Activated CD4-positive, alpha-beta T cell treated with anti-CD3 and anti-CD28 coated beads, Interleukin-2, amount 50 U/mL, for 24 hours (primary cell): ENCODE measurements at places on chromosomes 12 and 14.

DNA sequence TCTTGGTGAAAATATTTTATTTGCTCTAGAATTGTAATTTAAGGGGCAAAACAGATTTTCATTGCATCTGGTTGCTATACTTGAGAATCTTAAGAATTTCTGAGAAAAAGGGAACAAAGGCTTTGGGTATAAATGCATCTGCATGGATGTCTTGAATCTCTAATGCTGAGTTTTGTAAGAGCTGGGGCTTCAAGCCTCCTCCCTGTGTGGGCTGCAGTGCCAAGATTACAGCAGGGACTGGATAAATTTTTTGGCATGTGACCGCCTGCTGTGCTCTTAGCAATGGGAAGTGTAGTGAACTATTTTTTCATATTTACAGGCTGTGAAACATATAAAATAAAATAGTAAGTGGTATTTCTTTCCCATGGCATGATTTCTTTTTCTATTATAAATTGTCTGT is 70.0 kb downstream of the SLC38A6 start:
- no peak for DNase-seq

GRCh38 chr14:23729720-23730387 is 93.7 kb downstream of the DHRS2 start:
- DNase-seq, result no peak

- DNase-seq, result no peak
These were observed 46.4 kb downstream of the CRADD start for GRCh38 chr12:93723568-93723930.

DNA sequence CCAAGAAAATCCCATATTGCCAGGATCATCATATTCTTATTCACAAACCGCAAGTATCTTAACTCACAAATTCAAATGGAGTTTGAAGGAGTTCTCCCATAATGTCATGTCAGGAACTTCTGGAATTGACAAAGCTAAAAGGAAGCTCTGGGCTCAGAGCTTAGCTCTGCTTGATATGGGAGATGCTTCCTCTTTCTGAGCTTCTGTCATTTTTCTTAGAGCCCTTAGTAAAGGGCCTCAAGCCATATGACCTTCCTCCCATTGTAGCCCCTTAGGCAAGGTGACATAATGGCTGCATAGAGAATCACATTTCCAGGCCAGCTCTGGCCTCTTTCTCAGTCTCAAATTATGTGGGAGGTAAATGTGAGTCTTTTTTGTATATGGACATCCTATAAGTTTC is 40.9 kb downstream of the SLC4A8 start:
- no peak for DNase-seq

DNA sequence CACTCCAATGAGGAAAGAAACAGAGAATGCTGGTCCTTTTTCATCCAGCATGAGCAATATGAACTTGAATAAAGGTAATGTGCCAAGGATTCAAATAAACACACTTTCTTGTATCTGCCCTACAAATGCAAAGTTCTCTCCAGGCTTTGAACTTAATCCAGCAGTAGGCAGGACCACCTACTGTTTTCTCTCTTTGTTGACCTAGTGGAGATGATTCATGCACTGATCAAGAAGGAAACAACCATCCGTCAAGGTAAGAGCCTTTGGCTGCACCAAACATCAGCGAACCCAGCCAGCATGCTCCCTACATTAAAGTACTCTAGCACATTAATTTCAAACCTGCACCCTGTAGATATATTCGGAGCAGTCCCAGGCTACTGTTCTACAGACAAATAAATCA is 489.3 kb downstream of the GALC start:
- DNase-seq, result no peak

- no peak for DNase-seq
These were observed 319.4 kb downstream of the KCNC2 start for GRCh38 chr12:74890237-74890599.

DNA sequence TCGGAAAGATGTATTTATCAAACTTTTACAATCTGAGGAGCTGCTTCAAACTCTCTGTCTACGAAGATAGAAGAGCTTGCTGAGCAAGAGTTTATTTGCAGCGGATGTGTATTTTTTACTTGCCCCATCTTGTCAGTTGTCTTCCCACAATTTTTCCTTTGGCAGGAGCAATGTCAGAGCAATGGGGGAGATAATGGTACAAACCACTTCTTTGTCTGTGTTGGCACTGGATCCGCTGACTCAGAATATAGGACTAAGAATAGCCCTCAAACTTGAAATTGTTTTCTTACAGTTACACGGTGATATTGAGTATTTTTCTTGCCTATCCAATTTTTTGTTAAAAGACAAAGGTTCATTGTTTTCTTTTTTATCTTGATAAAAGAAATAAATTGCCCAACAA is 27.6 kb downstream of the HELB start:
- DNase-seq, result no peak

DNA sequence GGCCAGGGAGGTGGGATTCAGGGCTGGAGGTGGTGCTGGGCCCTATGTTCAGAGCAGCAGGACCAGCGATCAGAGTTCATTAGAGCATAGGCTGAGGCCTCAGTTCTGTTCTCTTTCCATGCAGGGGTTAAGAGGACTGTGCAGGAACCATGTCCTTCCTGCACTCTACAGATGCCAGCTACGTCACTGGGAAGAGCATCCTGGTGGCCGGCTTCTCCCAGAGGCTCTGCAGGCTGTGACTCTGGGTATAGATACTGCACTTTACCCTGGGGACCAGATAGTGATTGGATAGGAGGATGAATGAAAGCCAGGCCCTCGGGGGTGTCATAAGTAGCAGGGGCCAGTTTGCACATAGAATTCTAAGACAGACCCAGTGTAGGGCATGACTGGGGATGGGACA is 92.6 kb downstream of the DHRS2 start:
- no peak for DNase-seq

- no peak for DNase-seq
These were observed 6.0 kb downstream of the GALNT9 start for GRCh38 chr12:132323171-132324010.

DNA sequence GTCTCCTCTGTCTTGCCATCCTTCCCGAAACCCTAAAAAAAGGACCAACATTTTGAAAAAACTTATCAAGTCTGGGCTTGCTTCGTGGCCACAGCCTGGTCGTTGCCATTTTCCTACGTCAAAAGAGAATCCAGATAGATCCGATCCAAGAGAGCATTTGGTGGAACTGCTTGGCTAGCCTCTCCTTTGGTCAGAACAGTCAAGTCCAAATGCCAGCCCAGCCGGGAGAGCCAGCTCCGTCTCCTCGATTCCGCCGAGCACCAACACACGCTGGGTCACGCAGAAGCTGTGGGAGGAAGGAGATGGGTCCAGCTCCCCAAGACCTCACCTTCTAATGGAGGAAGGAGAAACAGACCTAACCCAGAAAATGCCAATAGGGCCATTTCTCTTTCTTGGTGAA is 9.3 kb upstream of the PRIMA1 start:
- no peak for DNase-seq

DNA sequence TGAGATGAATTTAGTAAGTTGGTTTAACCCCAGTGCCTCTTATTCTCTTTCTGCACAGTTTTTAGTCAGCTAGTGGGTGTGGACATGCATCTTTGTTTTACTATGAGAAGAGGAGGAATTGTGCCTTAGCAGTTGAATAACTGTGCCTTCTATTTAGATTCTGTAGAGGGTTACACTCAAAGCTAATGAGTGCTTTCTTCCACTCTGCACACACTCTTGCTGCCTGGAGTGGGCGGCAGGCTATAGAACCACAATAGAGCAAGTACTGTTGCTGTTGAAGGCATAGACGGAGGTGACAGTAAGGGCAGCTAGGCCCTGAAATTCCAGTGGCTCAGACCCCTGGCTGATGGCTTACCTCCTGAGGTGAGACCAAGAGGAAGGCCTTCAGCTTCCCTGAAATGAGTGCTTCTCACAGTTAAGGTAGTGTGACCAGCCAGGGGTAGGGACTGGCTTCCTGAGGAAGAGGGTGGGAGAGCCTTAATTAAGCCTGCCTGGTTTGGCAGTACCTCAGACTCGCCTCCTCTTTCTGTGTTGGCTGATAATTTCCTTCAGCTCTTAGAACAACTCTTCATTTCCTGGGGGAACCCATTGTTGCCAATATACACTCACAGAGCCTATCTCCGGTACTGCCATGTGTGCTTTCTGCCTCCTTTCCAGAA is 24.7 kb downstream of the SUSD6 start:
- no peak for DNase-seq

GRCh38 chr14:86510491-86510890 is 980.5 kb downstream of the FLRT2 start:
- no peak for DNase-seq

- no peak for DNase-seq
These were observed 6.1 kb downstream of the ASB8 start for GRCh38 chr12:48151103-48151771.

DNA sequence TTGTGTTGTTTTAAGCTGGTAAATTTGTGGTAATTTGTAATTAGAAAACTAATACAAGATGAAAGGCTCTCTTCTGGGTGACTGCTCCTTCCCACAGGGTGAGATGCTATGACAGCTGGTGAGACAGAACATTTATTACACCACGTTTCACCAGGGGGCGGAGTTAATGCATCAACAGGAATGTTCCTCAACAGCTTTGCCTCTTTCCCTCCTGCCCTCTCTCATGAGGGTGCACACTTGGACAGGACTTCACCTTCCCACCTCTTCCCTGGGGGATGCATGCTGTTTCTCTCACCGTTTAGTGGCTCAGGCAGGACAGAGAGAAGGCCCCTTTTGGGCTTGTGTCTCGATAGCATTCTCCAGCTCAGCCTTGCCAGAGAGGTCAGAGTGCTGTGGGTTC is 13.4 kb upstream of the PPP1R1A start:
- DNase-seq, result no peak

DNA sequence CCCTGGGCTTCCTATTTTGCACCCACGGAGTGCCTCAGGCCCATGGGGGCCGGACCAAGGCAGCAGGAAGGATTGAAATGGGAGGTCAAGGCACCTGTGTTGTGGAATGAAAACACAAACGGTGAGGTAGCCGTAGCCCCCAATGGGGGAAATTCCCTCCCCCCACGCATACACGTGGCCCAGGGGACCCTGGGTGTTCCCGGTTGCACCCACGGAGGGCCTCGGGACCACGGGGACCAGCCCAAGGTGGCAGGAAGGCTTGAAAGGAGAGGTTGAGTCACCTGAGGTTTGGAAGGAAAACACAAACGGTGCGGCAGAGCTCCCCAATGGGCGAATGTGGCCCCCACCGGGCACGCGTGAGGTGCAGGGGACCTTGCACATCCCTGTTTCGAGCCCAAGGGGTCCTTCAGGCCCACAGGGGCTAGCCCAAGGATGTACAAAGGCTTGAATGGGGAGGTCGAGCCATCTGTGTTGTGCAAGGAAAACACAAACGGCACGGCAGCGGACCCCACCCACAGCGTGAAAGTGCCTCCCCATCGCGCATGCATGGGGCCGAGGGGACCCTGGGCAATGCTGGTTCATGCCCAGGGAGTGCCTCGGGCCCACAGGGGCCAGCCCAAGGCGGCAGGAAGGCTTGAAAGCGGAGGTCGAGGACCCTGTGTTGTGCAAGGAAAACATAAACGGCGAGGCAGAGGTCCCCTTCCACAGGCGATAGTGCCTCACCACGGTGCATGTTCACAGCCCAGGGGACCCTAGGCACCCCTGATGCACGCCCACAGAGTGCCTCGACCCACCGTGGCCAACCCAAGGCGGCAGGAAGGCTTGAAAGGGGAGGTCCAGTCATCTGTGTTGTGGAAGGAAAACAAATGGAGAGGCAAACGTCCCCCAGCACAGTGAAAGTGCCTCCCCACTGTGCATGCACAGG is 376.7 kb downstream of the ALG10 start:
- no peak for DNase-seq

DNA sequence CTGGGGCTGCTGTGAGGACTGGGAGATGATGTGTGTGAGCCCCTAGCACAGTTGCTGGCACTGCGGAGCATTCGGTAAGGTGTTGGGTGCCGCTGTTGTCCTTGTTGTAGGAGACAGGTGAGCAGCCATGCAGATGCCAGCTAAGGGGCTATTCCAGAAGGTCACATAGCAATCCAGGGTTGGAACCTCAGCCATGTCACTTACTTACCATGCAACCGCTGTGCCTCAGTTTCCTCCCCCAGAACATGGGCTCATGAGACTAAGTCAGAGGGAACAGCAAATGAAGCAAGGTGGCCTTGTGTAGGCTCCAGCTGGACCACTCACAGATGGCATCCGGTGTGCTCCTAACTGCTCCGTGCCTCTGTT is 13.2 kb downstream of the DTX1 start:
- DNase-seq, result no peak

- no peak for DNase-seq
These were observed 14.7 kb upstream of the NCOR2 start for GRCh38 chr12:124582108-124582424.

GRCh38 chr12:128088926-128089325 is 178.0 kb upstream of the TMEM132C start:
- DNase-seq, result no peak

DNA sequence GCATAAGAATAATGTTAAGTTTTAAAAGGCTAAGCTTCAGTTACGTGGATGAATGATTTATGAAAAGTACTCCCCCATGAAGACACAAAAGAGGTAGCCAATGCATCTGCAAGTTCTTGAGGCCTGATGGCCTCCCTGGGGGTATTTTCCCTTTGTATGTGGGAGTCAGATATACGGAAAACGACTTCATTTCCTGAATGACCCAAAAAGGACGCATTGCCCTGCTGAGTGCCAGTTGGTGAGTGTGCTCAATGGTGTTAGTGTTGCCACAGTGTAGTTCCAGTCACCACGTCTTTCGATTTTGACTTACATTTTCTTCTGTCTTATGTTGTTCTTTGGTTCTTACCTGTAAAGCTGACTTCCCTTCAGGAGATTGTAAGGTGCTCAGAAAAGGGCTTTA is 8.0 kb downstream of the ETV6 start:
- DNase-seq, result no peak

GRCh38 chr12:25942709-25943108 is 15.8 kb upstream of the RASSF8 start:
- no peak for DNase-seq

GRCh38 chr14:105247026-105247425 is 1.3 kb upstream of the BTBD6 start:
- DNase-seq, result no peak

- DNase-seq, result no peak
These were observed 52.6 kb downstream of the GALNT16 start for GRCh38 chr14:69312608-69313007.

- no peak for DNase-seq
These were observed 4.5 kb upstream of the MAGOHB start for GRCh38 chr12:10617863-10618262.

GRCh38 chr12:13428538-13429265 is 232.2 kb downstream of the EMP1 start:
- DNase-seq, result no peak

GRCh38 chr12:48937170-48937569 is 11.9 kb upstream of the FKBP11 start:
- no peak for DNase-seq

GRCh38 chr14:37585101-37585511 is 9.9 kb downstream of the FOXA1 start:
- no peak for DNase-seq

GRCh38 chr12:117350140-117350539 is 11.3 kb downstream of the NOS1 start:
- DNase-seq, result no peak

GRCh38 chr14:102342238-102342637 is 20.5 kb downstream of the CINP start:
- no peak for DNase-seq

DNA sequence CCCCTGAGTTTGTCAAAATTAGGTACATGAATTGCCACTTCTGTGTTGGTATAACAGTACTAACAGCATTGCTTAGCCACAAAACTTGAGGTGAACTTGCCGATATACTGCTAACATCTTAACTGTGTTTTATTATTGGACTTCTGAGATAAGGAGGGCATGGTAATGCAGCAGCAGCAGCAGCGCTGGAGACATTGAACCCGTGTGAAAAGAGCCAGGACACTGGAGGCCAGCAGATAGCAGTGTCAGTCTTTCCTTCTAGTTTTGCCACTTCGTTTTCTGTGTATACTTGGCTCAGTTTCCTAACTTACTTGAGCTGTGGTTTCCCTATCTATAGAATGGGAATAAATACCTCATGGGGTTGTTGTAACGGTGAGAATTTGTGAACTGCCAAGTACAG is 82.7 kb downstream of the KTN1 start:
- no peak for DNase-seq
